DMS153 (cell line): ENCODE measurements at places on chromosomes 5 and 9.

- DNase-seq, result no peak
Observed at GRCh38 chr5:173741729-173742431, 125.4 kb upstream of the BOD1 start.

GRCh38 chr5:82276800-82277612 is 1.1 kb downstream of the RPS23 start:
- no peak for DNase-seq

GRCh38 chr5:16727755-16728325 is 111.0 kb upstream of the RETREG1 start:
- peak; percentile 95 for DNase-seq

DNA sequence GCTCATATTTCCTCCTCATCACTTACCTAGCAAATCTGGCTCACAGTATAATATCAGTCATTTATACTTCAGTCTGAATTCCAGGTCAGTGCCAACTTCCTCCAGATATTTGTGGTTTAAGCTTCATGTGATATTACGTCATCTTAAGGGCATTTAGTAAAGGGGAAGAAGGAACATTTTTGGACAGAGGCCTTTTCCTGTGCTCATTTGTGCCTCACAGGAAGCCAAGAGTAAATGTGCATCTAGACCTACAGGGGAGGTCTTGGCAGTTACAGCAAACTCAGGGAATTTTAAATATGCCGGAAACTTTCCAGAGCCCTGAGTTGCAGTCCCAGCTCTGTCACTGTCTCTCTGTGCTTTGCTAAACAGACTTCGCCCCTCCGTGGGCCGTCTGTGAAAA is 12.3 kb upstream of the KCNIP1 start:
- no peak for DNase-seq

- no peak for DNase-seq
Observed at GRCh38 chr5:994272-994607, 14.4 kb upstream of the NKD2 start.

DNA sequence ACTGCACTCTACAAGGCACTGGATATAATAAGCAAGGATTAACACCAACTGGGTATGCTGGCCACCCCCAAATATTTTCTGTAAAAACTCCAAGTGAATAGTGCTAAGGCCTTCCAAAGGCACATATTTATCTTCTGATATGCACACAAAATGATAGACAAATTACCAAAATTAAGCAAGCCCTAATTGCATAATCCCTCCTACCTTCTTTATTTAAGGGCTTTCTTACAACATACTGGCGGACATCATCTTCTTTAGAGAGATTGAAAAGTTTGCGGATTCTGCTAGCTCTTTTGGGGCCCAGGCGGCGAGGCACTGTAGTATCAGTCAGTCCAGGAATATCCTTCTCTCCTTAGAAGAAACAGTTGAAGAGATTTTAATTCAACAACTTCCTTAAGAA is 1.9 kb downstream of the RPS6 start:
- DNase-seq, result no peak

GRCh38 chr5:77590347-77590746 is 48.2 kb downstream of the OTP start:
- no peak for DNase-seq

- DNase-seq, result no peak
Observed at GRCh38 chr9:135512904-135513303, 8.3 kb upstream of the LCN1 start.
